IMR-90 (cell line): ENCODE measurements at places on chromosomes 5 and 9.

- DNase-seq: no peak
These were observed 270.4 kb upstream of the TUT7 start for GRCh38 chr9:86624630-86625029.

GRCh38 chr5:72121052-72121779 is 13.9 kb downstream of the MAP1B start:
- DNase-seq: no peak

- DNase-seq: no peak
These were observed 47.4 kb downstream of the SLC25A51 start for GRCh38 chr9:37856551-37856950.

DNA sequence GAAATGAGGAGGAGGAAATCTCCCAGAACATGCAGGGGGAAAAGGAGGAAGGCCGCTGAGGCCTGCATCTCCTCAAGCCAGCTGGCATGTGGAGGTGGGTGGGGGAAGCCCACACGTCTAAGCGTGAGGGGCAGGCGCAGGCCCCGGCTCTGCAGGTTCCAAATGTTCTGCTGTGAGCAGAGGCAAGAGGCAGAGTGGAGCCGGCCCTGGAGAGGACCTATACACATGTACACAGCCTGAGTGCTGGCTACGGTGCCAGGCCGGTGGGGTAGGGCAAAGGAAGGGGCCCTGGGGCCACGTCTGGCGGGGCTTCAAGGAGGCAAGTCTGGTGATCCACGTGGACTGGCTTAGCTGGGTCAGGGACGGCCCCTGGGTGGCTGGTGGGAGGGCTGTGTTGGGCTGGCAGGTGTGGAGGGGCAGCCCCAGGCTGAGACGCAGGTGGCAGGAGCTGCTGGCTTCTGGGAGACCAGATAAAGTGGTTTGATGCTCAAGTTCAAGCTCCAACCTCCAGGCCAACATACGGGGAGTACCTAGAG is 26.4 kb downstream of the LPCAT1 start:
- no peak for DNase-seq

- DNase-seq: no peak
These were observed 146.2 kb upstream of the PLCXD3 start for GRCh38 chr5:41656597-41656996.
